Mesendoderm (in vitro differentiated cells): ENCODE measurements at places on chromosomes 5 and 9.

GRCh38 chr5:68502531-68502930, 287.0 kb downstream of the PIK3R1 start:
- DNase-seq: no peak

- DNase-seq: no peak
These were observed 67.1 kb upstream of the UNC5A start for GRCh38 chr5:176743136-176743861.

DNA sequence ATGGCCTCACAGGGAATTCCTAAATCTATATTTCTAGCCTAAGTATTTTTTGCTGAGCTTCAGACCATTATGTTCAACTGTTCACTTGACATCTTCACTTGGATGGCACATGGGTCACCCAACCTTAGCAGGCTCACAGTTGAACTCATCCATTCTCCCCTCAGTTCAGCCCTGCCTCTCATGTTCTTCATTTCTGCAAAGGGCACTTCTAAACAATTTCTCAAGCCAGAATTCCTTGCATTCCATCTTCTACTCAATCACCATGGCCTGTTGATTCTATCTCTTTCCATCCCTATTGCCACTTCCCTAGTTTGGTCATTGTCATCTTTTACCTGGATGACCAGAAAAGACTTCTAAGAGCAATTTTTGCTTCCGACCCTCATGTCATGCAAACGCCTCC, 7.3 kb upstream of the RGS3 start:
- peak; percentile 73 for DNase-seq

DNA sequence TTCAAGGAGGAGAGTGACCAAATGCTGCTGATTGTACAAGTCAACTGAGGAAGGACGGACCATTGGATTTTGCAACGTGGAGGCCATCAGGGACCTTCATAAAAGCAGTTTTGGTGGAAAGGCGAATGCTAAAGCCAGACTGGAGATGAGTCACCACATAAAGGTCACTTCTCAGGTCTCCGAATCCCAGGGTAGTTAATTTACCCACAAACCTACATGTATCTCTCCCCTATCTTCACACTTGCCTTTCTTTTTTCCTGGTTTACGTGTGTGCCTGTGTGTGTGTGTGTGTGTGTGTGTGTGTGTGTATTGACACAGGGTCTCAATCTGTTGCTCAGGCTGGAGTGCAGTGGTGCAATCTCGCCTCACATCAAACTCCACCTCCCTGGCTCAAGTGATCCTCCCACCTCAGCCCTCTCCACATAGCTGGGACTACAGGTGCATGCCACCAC, 4.6 kb upstream of the CTNNA1 start:
- no peak for DNase-seq

- DNase-seq: no peak
These were observed 25.1 kb downstream of the RAPGEF1 start for GRCh38 chr9:131714821-131715220.

DNA sequence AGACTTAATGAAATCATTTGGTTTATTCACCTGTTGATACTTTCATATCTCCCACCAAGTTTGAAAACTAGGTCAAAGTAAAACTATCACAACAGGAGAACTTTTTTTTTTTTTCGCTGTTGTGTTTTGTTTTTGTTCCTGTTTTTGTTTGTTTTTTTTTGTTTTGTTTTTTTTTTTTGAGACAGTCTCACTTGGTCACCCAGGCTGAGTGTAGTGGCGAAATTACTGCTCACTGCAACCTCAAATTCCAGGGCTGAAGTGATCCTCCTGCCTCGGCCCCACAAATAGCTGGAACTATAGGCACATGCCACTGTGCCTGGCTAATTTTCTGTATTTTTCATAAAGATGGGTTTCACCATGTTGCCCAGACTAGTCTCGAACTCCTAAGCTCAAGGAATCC, 49.3 kb downstream of the MLLT3 start:
- DNase-seq: no peak

- DNase-seq: no peak
These were observed 29.4 kb upstream of the RECK start for GRCh38 chr9:36007316-36007708.

DNA sequence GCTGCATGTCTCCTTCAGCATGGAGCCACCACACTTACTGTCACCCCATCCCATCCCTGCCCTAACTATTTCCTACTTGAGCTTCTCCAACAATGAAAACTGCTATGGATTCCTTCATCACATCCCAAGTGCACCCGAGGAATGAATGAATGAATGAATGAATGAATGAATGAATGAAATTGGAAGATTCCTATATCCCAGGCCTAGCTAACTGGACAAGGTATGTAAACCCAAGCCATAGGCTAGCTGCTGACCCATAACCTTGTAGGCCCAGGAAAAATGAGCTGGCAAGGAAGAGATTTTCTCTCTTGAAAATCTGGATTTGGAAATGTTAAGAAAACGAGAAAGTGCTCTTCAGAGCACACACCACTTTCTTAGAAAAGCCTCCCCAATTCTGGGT, 97.4 kb downstream of the GABBR2 start:
- DNase-seq: no peak

- DNase-seq: no peak
These were observed 59.5 kb downstream of the EBF1 start for GRCh38 chr5:159040181-159040580.

DNA sequence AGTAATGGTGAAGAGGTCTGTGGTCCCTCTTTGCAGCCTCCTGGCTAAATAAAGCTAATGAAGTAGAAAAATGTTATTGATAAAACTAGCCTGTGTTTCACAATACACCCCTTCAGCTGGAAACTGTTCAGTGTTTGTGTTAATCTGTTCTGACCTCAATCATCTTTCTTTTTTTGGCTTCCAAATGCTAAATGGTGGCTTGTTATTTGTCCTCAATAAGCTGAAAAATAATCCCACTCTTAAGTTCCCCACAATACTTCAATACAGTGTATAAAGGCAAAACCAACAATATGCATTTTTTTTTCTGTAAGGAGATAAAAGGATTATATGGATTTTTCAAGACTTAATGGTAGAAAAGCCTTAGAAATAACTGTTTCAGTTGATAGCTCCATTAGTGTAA, 560.5 kb downstream of the TUSC1 start:
- DNase-seq: no peak

DNA sequence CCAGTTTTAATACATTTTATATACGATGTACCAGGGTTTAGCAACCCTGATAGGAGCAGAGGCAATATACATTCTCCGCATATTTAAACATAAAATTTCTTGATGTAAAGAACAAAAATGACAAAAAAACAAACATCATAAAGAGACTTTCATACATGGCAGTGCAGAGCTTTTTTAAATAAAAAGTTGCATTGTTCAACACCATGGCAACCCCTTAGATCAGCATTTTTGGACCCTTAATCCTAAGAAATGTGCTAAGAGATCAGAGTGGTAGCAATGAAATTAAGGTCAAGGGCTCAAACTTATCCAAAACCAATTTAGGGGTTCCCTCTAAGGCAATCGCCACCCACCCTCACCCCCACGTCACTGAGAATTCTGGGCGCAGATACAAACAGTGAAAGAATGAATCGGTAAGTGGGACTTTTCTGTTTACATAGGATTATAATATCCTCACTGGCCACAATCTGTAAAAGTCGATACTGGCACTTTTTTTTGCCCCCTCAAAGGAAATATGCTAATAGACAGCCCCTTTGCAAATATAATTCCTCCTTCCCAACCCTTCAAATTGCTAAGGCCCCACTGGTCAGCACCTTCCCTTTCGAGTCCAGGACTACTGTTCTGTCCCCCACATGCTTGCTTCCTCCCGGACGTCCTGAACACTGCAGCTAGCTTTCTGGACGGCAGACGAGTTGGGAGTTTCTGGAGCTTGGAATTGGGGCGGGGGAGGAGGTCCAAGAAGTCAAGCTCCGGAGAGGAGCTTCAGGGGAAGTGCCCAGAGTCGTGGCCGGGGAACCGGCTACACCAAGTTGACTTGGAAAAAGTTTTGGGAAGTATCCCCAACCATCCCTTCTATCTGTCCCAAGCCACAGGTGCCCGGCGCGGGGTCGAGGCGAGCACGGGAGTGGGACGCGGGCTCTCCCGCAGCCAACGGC, 2.2 kb downstream of the GAS1 start:
- DNase-seq: peak; percentile 59

DNA sequence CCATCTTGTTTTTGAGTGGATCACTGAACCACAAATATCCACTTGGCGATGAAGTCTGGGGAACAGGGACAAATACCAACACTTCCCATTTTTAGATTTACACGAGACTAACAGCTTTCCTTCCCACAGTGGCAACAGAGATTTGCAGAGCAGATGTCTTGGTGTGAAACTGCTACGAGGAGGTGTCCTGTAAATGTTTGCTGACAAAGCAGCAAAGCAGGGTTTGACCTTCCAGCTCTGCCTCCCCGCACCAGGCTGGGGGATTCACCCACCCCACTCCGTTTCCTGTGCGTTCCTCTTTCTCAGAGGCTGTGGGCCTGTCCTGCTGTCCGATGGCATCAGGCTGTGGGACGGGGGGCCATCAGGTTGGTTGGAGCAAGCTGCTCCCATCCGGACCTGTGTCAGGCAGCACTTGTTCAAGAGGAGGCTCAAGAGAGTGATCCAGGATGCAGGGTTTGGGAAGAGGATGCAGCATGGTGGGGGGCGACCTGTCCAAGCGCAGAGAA, 693 bp upstream of the RGS3 start:
- no peak for DNase-seq

- DNase-seq: peak; percentile 57
These were observed 83.5 kb upstream of the GNAQ start for GRCh38 chr9:78115073-78115472.

GRCh38 chr9:79481846-79482477, 89.8 kb upstream of the TLE4 start:
- DNase-seq: no peak

DNA sequence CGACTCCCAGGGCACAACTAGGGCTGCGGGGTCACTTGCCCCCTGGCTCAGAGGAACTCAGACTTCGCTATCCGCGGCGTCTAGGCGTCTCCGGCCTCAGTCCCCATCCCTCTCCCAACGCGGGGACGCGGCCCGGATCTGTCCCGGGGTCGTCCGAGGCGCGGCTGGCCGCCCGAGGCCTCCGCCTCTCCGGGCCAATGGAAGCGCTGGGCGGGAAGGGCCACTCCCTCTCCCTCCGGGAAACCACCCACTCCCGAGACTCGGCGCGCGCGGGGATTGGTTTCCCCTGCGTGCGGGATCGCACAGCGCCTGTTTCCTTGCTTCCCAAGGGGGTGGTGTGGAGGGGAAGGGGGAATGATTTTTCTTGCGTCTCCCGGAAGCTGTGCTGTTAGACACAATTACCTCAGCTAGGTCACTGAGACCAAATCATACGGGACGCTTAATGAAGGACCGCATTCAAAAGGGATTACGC, 38.3 kb downstream of the NR2F1 start:
- peak; percentile 65 for DNase-seq

DNA sequence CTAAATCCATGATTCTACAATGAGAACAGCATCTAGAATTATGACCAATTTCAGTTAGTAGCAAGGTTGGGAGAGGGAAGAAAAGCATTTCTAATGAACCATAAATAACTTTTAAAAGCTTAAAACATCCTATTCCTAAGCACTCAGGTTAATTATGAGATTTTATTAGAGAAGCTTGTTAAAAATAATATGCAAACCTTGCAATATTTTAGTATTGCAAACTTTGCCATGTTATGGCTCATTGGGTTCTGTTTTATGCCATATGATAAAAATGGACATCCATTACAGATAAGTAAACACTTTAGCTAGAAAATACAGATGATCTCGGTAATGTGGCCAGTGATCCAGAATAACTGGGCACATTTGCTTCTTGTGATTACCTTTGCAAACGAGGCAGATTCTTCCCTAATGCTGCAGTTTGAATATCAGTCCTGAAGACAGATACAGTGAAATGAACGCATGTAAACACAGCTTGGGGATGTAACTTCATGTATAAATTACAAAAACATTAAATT, 447.0 kb downstream of the PLK2 start:
- DNase-seq: no peak

DNA sequence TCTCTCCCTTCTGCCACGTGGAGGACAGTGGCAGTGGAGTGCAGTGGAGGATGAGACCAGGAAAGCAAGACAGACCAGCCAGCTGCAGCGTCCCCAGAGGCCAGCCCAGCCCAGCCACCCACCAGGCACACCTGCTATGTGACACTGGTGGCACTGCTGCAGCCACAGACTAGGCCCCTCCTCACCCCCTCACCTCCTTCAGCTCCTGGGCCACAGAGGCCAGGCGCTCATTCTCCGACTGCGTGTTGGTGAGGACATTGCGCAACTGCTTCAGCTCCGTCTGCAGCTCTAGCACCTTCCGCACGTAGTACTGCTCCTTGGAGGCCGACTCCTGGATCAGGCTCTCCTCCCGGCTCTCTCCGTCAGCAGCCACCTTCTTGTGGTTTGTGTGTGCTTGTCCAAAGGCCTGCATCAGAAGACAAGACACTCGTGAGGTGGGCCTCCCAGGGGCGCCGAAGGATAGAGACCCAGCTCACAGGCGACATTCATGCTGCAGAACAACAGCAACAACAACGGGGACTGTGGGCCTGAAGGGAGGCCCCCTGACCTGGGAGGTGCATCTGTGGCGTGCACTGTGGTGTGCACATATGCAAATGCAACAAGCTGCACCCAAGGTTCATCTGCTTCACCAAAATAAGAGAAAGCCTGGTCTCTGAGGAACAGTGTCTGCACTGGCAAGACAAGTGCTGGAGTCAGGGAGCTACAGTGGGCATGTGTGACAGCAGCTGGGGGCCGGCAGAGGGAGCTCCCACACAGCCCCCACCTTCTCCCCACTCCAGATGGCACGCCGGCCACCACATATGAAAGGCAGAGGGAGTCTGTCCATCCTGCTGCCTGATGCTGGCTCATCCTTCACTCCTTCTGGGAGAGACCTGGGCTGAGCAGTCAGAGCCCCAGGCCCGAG, 35.5 kb downstream of the BICD2 start:
- peak; percentile 54 for DNase-seq

GRCh38 chr5:2514484-2514883, 237.0 kb downstream of the IRX2 start:
- DNase-seq: no peak

DNA sequence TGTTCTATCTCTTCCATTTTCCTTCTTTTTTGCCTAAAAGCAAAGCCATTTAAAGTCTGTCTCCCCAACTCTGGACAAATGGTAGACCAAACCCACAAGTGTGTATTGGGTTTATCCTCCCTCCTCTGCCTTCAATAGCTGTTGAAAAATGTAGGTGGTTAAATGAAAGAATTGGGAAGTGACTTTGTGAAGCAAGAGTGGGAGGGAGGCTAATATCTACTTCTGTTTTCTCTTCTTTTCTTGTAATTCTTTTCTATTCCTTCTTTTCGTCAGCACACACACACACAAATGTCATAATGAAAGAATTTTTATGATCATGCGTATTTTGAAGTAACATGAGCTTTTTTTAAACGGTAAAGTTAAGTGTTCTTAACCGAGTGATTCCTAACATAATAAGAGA, 3.8 kb downstream of the CCDC152 start:
- no peak for DNase-seq
